ENCODE measurements at places on chromosomes 1 and 21. TPM values are rescaled to one million over a fixed set of nuclear protein-coding genes. Genes with fewer than 3 reads are reported as not detected.

DNA sequence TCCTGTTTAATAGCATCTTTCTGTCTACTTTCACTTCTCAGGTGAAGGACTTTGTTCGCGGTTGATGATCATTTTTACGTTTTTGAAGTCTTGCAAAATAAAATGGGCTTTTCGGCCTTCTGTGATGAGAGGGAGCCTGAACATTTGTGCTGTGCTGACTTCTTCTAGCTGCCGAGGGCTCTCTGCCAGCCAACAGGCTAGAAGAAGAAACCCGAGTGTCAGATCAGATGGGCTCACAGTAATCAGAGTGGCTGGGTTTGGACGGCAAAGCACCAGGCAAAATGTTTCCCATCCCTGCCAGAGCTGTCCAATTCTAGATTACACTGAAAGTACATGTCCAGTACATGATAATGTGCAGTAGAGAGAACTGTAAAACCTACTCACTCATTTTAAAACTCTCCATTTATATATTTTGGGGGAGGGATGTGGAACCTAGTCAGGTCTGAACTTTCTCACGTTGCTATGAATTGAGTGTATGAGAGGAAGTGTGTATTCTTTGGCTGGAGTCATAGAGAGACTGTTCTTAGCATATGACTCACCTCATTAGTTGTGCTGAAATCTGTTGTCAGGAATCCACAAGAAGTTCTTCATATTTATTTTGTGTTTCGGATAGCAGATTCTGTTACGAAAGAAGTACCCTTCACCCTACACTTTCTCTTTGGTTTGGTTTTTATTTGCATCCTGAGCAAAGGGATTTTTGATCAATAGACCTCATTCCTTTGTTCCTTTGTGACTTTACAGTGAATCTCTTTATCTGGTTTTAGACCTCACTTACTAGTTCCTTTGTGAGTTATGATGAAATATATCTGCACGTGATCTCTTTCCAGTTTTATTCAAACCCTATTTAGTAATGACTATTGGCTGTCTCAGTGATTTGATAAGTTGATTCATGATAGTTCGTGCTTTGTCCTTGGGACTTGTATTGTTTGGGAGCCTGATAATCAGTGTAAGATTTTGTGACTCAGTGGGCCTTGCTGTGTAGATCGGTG is 4.8 kb downstream of the ATP1A1 start:
- peak; percentile 78 for ATAC-seq

Gene LRRC39
- 0.82 TPM for total RNA-seq

DNA sequence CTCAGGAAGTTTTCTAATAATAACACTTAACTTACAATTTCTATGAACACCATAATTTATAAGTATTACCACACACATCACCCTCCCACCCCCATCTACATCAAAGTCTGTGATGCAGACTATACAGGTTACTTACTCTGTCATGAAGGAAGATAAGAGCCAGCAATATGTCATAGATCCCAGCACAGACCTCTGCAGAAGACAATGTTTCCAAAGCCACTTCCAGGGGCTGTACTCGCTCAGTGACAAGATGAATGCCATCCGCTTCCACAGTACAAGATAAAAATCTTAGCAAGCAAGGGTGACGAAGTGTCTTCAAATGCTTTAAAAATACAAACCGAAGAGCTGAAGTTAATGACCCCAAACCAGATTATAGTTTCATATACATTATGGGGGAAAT is 15.2 kb downstream of the SCYL3 start:
- ATAC-seq, result no peak

Gene SAMD11
- not detected for total RNA-seq

DNA sequence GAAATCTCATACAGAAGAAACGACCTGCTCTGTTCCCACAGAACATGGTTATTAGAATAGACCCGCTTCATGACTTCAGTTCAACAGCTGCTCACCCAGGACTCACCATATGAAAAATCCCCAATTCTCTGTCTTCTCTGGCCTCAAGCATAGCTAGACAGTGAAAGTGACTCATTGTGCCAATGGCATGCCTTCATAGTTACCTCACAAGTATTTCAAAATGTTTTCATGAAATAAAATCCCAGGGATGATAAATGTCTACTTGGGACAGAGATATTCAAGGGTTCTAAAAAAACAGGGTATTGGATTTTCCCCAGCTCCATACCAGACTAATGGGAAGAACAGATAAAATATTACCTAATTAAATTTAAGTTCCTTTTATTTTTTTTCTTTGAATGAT is 82.3 kb downstream of the NOTCH2 start:
- peak; percentile 63 for ATAC-seq

- no peak for ATAC-seq
These were observed 30.0 kb downstream of the MIS18A start for GRCh38 chr21:32248571-32249461.

Gene TRIM63
- total RNA-seq, result not detected

Gene C1orf146
- not detected for total RNA-seq

GRCh38 chr1:186772228-186772627 is 56.5 kb upstream of the PLA2G4A start:
- ATAC-seq, result no peak

Gene ANGPTL3
- total RNA-seq, result not detected

- ATAC-seq, result no peak
These were observed 558 bp upstream of the BTG3 start for GRCh38 chr21:17613242-17613676.

DNA sequence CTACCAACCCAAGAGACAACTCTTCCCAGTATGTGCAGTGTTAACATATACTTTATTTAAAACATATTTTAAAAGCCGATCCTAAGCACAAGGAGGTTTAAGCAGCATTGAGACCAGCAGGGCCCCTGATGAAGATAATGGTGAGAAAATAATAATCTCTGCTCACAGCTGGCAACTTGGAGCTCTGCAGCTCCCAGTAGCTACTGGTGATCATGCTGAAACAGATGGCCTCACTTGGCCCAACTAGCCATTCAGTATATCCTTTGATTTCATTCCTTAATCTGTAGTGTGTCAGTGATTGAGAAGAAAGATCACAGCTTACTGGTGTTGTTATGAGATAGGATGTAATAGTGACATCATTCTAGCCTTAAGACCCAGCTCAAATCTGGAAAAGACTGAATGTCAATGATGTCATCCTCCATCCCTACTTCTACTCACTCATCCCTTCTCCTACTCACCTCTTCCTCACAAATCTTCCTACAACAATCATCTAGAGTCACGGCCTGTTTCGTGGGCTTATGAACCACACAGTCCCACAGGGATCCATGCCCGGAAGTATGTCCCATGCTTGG is 817.9 kb downstream of the PLA2G4A start:
- ATAC-seq, result no peak

GRCh38 chr1:155170101-155170785 is 2.9 kb downstream of the KRTCAP2 start:
- no peak for ATAC-seq

- no peak for ATAC-seq
These were observed 11.3 kb upstream of the RPL5 start for GRCh38 chr1:92820551-92820950.

- no peak for ATAC-seq
These were observed 694 bp upstream of the MRPL9 start for GRCh38 chr1:151763990-151764389.

- no peak for ATAC-seq
These were observed 19.0 kb downstream of the KDM4A start for GRCh38 chr1:43668956-43669355.

DNA sequence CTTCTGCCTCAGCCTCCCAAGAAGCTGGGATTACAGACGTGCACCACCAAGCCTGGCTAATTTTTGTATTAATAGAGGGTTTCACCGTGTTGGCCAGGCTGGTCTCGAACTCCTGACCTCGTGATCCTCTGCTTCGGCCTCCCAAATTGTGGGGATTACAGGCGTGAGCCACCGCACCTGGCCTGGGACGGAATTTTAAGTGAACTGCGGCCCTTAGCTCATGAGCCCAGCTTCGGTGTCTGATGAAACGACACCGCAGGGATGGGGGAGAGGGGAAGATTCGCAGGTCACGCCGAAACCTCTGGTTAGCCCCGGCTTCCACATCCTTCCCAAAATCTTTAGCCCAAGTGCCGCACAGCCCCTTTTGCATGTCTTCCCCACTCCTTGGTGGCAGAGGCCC is 39.1 kb downstream of the LRRC3 start:
- ATAC-seq, result no peak

- ATAC-seq, result peak; percentile 80
These were observed 1.2 kb upstream of the ARHGEF16 start for GRCh38 chr1:3453203-3453761.

DNA sequence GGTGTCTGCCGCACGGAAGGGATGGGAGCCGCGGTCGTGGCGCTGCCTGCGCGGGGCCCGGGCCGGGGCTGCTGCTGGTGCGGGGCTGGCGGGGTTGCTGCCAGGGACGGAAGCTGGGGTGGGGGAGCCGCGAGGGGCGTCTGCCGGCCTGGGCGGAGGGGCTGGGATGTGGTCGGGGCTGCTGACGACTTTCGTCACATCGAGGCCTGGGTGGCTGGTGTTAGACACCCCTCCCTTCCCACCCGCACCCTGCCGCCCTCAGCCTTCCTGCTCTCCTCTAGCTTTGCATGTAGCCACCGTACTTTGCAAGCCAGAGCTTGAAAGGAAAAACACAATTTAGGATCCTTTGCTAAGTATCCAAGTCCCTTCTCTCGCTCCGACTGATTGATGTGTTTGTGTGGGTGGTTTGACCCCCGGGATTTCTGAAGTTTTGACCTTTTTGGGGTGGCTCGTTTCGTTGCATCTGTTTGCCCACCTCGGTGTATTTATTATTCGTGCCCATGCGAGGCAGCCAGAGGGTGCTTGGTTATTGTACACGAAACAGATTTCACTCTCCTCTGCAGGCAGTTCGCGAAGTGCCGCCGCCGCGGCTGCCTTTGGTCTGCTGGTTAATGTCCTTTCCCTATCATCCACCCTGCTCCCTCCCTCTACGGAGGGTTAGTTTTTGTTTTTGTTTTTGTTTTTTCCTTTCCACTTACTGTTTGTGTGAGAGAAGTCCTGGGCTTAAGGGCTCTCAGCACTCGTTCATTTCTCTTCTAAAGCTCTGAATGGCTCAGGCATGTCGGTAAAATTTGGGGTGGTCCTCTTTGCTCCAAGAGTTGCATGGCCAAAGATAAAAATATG is 868 bp downstream of the C1orf21 start:
- ATAC-seq, result peak; percentile 28

GRCh38 chr1:11355559-11356475 is 82.8 kb downstream of the UBIAD1 start:
- ATAC-seq, result no peak

DNA sequence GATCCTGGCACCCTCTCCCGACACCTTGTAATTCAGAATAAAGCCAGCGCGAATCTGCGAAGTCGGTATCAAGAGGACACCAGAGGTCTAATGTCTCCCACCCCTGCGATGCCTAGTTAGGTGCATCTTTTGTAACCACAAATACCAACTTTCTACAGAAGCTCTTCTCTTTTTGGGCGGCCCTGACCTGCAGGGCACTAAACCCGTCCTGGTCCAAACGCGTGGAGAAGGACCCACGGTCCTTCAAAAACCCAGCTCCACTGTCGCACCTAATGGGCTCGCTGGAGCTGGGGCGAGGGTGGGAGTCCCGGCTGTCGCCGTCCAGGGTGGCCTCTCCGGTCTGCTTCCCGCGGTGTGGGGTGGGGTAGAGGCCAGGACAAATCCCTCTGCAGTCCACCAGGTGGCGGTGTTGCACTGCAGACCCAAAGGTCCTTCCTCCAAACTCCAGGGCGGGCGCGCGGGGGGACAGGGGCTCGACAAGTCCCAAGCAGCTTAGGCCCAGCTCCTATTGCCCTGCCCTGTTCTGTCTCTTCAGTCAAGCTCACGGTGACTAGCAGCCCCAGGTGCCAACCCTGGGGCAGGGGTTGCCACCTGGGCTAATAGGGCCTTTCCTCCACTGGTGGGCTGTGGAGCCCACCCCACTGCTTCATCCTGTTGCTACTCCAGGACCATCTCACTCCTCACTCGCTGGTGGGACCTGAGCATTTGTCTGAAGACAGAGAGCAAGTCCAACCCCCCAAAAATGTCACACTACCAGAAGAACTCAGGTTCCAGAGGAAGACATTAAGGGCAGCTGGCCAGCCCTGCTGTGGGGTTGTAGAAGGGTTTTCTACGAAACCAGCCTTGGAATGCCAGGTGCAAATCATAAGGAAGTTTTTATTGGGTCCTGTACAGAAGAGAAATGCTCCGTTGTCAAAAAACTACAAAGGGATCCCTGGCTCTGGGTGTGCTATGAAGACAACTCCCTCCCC is 2.8 kb downstream of the HES3 start:
- ATAC-seq, result peak; percentile 71

DNA sequence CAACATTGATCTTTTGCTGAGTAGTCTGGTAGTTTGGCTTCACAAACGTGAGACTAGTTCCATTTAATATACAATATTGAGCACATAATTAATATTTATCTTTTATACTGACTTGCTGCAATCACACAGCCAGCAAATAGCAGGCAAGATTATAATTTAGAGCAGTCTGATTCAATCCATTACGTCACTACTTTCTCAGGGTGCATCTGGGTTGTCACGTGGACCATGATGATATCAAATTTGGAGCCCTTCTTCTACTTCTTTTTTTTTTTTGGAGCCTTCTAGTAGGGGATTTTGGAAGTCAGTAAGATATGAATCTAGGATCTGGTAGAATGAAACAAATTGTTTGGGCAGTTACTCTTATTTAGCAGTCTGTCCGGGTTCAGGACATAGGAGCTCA is 100.6 kb upstream of the SLC5A9 start:
- ATAC-seq, result no peak

GRCh38 chr1:215600258-215600792 is 33.2 kb downstream of the KCTD3 start:
- no peak for ATAC-seq

Gene MX2
- total RNA-seq, result 13.0 TPM
